ENCODE measurements at places on chromosomes 7 and 10.

DNA sequence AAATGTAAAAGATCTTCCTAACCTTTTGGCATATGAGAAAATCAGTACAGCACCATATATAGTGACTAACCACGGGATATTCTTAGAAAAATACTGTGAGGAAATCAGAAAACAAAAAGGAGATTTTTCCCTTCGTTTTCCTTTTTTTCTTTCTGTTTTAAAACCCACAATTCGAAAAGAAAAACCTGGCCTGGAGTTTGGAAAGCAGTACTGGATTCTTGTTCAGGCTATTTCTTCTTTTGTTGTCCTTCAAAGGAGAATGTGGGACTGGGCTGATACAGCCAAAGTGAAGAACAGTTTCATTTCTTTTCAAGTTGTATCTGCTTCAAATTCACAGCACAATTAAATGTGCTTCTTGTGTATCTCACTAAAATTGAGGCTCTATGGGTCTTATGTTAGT is 156.8 kb upstream of the PHYHIPL start:
- no peak for DNase-seq

- DNase-seq, result peak; percentile 70
Measured at GRCh38 chr10:44827431-44828006, 83.6 kb upstream of the TMEM72 start.

GRCh38 chr7:12771378-12771877 is 84.0 kb downstream of the ARL4A start:
- DNase-seq, result peak; percentile 86

- no peak for DNase-seq
Measured at GRCh38 chr7:100720671-100721504, 620 bp downstream of the EPO start.

DNA sequence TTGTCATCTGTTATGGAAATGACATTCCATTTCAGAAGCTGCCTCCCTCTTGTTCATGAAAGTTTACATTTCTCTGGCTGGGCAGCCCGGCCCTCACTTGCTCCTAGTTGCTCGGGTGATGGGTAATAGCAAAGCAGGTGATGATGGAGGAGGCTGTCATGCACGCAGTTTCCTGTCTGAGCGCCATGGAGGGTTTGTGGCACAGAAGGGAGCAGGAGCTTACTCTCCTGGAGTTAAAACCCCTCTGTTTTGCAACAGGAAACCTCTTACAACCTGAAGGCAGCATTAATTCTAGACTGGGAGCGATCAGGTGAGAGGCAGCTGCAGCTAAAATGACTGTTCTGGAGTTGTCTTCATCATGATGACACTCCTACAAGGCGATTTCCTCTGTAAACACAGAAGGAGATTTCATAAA is 34.1 kb upstream of the MKI67 start:
- peak; percentile 13 for DNase-seq

- no peak for DNase-seq
Measured at GRCh38 chr7:39583539-39583938, 17.3 kb downstream of the YAE1 start.

DNA sequence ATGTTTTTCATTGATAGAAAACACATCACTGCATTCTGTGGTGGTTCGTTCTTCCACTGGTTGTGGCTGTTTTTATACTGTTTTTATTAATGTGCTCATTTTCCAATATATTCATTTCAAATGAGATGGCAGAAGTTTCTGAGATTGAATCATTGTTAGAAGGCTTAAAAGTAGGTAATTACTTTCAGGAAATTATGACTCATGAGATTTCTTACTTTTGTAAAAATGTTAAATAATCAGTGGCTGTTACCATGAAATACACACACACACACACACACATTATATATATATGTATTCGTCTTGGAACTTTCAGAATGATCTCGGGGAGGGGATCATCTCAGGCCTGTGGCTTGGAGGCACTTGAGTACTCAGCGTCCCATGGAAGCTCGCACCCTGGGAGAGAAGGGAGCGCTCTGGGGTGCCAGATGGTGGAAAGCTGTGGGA is 66.1 kb downstream of the ZMYND11 start:
- no peak for DNase-seq

- DNase-seq, result peak; percentile 36
Measured at GRCh38 chr10:127906548-127907377, at the start of gene PTPRE. TSS of gene PTPRE (plus strand) at chr10:127907103. CDS start at chr10:128040882, 133,779 bp downstream.

GRCh38 chr10:123560301-123561140 is 105.6 kb upstream of the GPR26 start:
- DNase-seq, result no peak

- no peak for DNase-seq
Measured at GRCh38 chr10:124546957-124547646, 85.5 kb downstream of the LHPP start.

DNA sequence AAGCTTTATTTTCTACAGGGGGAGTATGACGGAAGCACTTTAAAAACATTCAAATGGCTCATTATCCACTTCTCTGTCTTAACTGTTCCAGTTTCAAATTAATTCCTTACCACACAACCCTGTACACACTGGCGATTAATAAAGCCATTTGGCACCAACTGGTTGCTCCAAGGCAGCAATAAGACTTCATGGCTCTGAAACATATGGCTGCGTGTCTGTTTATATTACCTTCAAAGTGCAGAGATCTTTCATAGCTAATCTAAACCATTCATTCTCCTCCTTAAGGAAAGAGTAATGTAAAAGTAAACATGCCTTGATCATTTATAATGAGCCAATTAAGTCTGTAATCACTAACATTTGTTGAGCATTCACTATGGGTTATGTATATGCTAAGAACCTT is 325.7 kb downstream of the PARD3 start:
- DNase-seq, result no peak

GRCh38 chr10:80520661-80521470 is 16.8 kb upstream of the SH2D4B start:
- no peak for DNase-seq

Data from DMS153 (cell line).